ENCODE measurements at places on chromosomes 7 and 10.

GRCh38 chr10:1378473-1378872 is 322.3 kb downstream of the WDR37 start:
- DNase-seq, result no peak

GRCh38 chr10:71494980-71495381 is 98.3 kb downstream of the CDH23 start:
- no peak for DNase-seq

GRCh38 chr7:12062062-12062461 is 149.0 kb upstream of the TMEM106B start:
- DNase-seq, result no peak

GRCh38 chr7:148783801-148784527 is 85.3 kb downstream of the CUL1 start:
- no peak for DNase-seq

GRCh38 chr7:32259931-32260596 is 189.9 kb upstream of the PDE1C start:
- no peak for DNase-seq

DNA sequence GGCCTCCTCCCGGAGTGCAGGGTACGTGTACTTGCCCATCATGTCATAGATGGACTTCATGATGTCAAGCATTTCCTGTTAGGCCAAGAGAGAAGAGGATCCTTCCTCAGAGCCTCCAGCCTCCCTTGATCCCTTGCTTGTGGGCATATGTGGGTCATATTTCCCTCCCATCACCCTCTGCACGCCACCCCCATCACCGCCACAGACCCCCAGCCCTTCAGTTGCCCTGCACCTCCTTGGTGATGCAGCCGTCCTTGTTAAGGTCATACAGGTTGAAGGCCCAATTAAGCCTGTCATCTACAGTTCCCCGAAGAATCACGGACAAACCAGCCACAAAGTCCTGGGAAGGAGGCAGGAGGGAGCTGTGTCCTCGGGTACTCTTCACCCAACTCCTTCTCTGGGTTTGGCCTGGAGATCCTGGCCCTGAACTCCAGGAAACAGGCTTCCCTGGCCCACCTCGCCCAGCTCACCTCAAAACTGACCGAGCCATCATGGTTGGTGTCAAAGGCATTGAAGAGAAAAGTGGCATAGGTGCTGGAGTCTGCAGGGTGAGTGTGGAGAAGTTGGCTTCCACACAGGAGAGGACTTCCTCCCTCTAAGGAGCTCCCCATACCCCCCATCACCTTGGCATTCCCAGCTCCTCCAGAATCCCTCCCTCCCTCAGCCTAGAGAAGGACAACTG is 9.8 kb upstream of the OGA start:
- no peak for DNase-seq

DNA sequence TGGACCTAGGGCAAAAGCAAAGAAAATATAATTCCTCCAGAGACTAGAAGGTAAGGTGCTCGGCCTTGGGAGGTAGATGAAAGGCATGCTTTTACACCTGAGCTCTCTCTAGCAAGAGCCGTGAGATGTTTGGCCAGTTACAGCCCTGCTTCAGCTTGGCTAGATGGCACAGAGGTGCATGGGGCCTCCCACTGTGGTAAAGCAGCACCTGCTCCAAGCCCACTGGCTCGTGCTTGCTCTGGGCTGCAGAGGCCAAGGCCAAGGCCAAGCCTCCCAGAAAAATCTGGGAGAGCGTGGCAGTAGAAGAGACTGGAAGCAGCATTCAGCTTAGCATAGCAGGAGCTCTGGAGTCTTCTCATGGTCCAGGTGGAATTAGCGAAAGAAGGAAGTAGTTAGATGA is 31.0 kb upstream of the OPALIN start:
- DNase-seq, result no peak

- no peak for DNase-seq
Observed at GRCh38 chr7:14104861-14105260, 115.4 kb upstream of the ETV1 start.

Data from stimulated activated CD4-positive, alpha-beta T cell treated with anti-CD3 and anti-CD28 coated beads, Interleukin-1b, Interleukin-23, amount 100 ng/mL, for 48 hours (primary cell).